ENCODE measurements at places on chromosomes 13 and 19.

- no peak overlapping the region for H3K27ac ChIP-seq
- H3K4me1 ChIP-seq: peaks cover 8% of the 10 kb centered on the region
- H3K4me3 ChIP-seq: no peak overlapping the region
- no peaks in the 10 kb centered on the region for H3K36me3 ChIP-seq
Observed at GRCh38 chr19:55304279-55304978, 20.6 kb downstream of the BRSK1 start.

DNA sequence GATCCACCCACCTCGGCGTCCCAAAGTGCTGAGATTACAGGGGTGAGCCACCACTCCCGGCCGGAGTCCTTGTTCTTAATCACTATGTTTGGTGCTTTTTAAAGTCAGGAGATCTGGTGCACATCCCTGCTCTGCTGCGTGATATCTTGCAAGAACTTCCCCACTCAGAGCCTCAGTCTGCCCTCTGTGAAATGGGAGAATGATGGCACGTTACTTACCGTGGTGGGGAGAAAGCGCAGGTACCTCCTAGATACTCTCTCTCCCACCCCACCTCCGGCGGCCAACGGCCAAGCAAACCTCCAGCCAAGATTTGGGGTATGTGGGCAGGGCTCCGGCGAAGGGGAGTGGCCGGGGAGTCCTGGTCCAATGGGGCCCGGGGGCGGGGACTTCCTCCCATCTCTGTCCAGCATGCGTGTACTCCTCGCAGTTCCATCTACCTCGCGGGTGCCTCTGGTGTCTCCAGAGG, at the start of gene RYR1:
TSS of gene RYR1 (plus strand) at position 424 of the 466 bp plus-strand sequence. CDS start 139 bp downstream, outside the sequence.
- H3K27me3 ChIP-seq: peaks cover 33% of the 10 kb centered on the region
- no peak within 1 kb of the TSS for H3K27ac ChIP-seq
- DNase-seq: peak; percentile 22
- peak within 1 kb of the TSS; percentile 76 for H3K4me3 ChIP-seq
- H3K36me3 ChIP-seq: peaks cover 5% of the 10 kb centered on the region
- H3K4me1 ChIP-seq: peaks cover 13% of the 10 kb centered on the region

DNA sequence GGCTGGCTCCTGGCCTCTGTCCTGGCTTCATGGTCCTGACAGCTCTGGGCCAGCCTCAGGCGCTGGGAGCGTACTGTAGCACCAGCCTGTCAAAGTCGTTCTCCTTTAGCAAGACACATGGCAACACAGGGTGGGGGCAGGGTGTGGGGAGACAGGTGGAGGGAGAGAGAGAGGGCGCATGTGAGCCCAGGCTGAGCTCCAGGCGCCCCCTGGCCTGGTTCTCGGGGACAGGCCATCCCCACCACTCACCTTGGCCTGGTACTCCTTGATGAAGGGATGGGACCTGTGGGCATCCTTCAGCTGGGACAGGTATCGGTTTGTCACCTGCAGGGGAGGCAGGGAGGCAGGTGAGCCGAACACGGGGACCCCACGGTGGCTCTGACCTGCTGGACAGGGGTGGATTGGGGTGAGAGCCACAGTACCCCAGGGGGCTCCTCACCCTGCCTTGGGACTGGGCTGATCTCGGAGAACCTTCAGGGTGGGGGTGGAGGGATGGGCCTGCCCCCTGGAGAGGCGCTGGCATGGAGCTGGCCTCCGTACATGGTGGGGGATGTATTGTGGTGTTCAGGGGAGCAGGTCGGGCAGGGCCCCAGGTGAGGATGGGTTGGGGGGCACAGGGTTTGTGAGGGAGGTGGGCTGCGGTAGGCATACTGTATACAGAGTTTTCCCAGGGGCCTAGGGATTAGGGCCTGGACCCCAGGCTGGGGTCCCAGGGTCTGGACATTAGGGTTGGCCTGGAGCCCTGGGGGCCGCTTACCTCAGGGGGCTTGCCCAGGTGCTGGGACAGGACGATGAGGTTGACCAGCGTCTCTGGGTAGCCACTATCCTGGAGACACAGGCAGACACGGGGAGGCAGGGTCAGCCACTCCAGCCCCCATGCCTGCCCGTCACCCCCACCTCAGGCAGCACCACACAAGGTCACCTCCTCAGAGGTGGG, 3.9 kb upstream of the CERS1 start:
- H3K4me1 ChIP-seq: peaks cover 10% of the 10 kb centered on the region
- no peak overlapping the region for H3K4me3 ChIP-seq
- peaks cover 6% of the 10 kb centered on the region for H3K36me3 ChIP-seq
- peaks cover 18% of the 10 kb centered on the region for H3K27me3 ChIP-seq
- DNase-seq: no peak

DNA sequence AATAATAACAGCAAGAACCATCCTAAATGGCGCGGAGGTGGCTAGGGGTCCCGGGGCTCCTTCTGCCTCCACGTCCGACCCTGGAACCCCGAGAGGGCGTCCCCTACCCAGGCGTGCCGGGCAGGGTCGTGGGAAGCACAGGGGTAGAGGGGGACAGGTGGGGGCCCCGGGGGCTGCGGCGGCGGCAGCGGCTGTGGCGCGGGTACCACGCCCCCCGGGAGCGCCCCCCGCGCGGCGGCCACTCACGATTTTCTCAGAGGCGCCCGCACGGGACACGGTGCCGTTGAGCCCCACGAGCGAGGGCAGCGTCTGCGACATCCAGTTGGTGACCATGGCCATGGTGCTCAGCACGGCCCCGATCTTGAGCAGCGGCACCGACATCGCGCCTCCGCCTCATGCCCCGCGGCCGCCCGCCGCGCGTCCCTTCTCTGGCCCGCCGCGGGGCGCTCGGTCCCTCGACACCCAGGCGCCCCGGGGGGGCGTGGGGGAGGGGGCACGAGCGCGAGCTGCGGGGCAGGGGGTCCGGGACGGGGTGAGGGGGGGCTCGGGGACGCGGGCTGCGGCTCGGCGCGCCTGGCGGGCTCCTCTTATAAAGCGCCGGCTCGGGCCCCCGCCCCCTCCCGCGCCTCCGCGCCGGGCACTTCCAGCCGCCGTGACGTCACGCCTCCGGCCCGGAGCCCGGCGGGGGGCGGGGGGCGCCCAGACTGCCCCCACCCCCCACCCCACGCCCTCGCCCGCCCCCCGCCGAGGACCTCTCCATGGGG, 22.9 kb downstream of the OLFM2 start:
- no peak for DNase-seq
- peaks cover 6% of the 10 kb centered on the region for H3K4me1 ChIP-seq
- H3K27ac ChIP-seq: no peak overlapping the region
- H3K4me3 ChIP-seq: no peak overlapping the region

DNA sequence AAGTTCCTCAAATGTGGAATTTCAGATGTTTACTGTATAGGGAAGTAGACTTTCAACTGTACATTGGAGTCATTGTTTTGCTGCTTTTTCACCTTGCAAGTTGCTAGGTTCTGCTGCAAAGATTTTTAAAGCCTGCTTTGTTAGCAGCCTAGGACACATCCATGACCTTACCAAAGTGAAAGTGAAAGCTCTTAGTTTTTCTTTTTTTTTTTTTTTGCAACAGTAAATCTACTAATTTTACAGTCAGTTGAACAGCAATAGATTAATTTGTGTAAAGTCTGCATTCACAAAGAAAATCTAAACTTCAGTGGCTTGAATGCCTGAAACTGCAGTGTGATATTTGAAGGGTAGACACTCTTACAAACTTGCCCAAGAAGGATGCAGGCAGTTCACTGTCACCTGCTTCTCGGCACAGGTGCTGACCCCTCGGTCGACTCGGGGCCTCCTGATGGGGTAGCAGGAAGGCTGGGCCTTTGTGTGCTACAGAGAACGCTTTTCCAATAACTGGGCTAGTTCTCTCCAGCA, 5.0 kb upstream of the MTIF3 start:
- peak overlapping the region; percentile 93 for H3K4me3 ChIP-seq
- peaks cover 21% of the 10 kb centered on the region for H3K4me1 ChIP-seq
- DNase-seq: no peak
- H3K27me3 ChIP-seq: no peaks in the 10 kb centered on the region

DNA sequence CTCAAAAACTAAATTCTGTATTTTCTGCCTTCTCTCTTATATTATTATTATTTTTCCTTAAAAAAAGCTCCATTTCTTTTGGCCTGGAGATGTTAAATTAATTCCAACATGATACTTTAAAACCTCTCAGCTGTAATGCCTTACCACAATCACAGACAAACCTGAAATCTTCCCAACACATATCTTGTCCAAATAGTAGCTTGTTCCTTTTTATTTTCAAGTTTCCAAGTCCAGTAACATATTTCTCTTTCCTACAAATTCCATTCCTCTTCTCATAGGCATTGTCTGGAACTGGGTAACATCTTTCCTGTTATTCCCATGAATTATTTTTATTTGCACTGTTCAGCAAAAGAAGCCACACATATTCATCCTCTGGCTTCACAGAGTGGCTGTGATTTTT, 137.0 kb downstream of the SLITRK6 start:
- no peak overlapping the region for H3K4me3 ChIP-seq
- no peak overlapping the region for H3K27ac ChIP-seq
- no peaks in the 10 kb centered on the region for H3K27me3 ChIP-seq
- DNase-seq: no peak
- no peaks in the 10 kb centered on the region for H3K4me1 ChIP-seq

DNA sequence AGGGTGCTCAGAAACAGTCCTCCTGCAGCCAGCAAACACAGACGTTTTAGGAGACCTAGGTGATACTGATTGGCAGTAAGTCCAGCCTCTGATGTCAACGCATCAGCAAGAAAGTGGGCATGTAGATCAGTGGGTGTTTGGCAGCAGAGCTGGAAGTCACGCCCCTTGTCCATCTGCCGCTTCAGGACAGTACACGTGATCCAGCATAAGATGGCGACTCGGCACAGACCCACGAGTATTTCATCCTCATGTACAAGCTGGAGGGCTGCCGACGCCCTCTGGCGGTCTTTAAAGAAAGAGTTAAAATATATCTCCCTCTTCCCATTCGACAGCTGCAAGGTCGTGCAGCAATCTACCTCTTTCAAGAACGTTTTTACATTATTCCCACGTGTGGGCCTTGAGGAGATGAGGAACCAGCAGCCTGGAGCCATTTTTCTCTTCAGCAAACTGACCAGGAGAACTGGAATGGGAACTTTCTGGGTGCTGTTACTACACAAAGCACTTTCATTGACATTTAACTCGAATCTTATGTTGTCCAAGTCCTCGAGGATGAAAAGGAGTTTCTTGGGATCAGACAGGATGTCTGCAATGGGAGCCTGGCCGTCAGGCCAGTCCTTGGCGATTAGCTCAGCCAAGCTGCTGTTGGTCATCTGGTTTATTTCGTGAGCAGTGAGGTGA, 22.3 kb downstream of the NLRP11 start:
- no peaks in the 10 kb centered on the region for H3K4me1 ChIP-seq
- no peak for DNase-seq
- H3K36me3 ChIP-seq: no peaks in the 10 kb centered on the region

DNA sequence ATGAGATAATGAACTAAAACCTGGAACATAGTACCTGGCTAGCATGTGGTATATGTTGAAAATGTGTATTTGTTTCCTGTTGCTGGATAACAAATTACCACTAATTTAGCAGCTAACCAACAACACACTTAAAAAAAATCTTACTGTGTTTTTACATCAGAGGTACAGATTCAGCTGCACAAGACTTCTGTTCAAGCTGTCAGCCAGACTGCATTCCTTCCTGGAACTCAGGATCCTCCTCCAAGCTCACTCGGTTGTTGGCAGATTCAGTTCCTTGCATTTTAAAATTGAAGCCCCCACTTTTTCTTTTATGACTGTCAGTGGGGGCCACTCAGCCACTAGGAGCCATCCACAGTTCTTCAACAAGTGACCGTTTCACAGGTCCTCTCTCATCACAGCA, 246.9 kb upstream of the DACH1 start:
- H3K4me3 ChIP-seq: no peak overlapping the region
- DNase-seq: no peak
- no peaks in the 10 kb centered on the region for H3K4me1 ChIP-seq
- H3K36me3 ChIP-seq: no peaks in the 10 kb centered on the region
- no peaks in the 10 kb centered on the region for H3K27me3 ChIP-seq

- H3K36me3 ChIP-seq: no peaks in the 10 kb centered on the region
- DNase-seq: no peak
- peaks cover 2% of the 10 kb centered on the region for H3K4me1 ChIP-seq
- H3K4me3 ChIP-seq: no peak overlapping the region
- H3K27me3 ChIP-seq: peaks cover 5% of the 10 kb centered on the region
Observed at GRCh38 chr13:23639674-23640073, 69.5 kb downstream of the TNFRSF19 start.

- H3K27me3 ChIP-seq: no peaks in the 10 kb centered on the region
- no peak overlapping the region for H3K27ac ChIP-seq
- H3K4me3 ChIP-seq: no peak overlapping the region
Observed at GRCh38 chr13:26325876-26326275, 71.9 kb downstream of the CDK8 start.

- H3K4me3 ChIP-seq: no peak overlapping the region
- H3K4me1 ChIP-seq: no peaks in the 10 kb centered on the region
- no peak overlapping the region for H3K27ac ChIP-seq
- no peaks in the 10 kb centered on the region for H3K36me3 ChIP-seq
Observed at GRCh38 chr19:4922530-4923275, 13.4 kb downstream of the UHRF1 start.

DNA sequence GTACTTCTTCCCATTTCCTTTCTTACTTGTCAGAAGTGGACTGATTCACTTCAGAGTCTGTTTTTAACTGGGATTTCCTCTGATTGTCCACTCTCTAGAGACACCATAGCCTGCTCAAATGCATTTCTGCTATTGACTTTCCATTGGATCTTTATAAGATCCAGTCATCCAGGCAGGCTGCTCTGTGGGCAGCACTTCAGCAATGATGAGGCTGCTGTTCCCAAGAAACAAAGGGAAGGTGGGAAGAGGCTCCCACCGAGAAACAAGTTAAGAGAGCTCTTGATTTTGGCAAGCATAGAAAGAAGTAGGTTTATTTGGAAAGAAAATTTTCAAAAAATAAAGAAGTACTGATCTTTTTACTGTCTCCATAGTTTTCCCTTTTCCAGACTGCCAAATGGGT, 125.8 kb upstream of the STARD13 start:
- peaks cover 44% of the 10 kb centered on the region for H3K27me3 ChIP-seq
- H3K27ac ChIP-seq: no peak overlapping the region
- no peak overlapping the region for H3K4me3 ChIP-seq
- DNase-seq: no peak
- peaks cover 2% of the 10 kb centered on the region for H3K36me3 ChIP-seq

DNA sequence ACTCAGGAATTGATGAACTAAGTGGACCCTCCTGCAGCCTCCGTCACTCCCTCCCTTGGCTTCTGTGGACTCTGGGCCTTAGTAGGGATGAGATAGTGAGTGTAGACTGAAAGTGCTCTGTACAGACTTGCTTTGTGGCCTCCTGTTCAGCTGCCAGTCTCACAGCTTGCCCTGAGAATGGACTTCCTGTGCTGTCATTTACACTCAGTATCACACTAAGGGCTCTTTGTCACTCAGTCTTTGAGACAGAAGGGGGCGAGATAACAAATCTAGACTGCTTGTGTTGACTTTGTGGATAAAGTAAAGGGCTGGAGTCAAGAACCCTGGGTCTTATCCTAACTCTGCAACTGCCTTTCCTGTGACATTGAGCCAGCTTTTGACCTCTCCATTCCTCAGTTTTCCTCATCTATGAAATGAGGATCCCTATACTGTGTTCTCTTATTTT, 21.0 kb upstream of the SPRY2 start:
- no peaks in the 10 kb centered on the region for H3K4me1 ChIP-seq
- no peak overlapping the region for H3K4me3 ChIP-seq
- H3K36me3 ChIP-seq: no peaks in the 10 kb centered on the region
- no peak for DNase-seq
- H3K27ac ChIP-seq: no peak overlapping the region
